ENCODE measurements at places on chromosomes 2 and 18. TPM values are rescaled to one million over a fixed set of nuclear protein-coding genes. Genes with fewer than 3 reads are reported as not detected.

- no peaks in the 10 kb centered on the region for H3K36me3 ChIP-seq
- DNase-seq, result no peak
- no peaks in the 10 kb centered on the region for H3K27me3 ChIP-seq
- no peak overlapping the region for H3K27ac ChIP-seq
- H3K4me1 ChIP-seq, result no peaks in the 10 kb centered on the region
These were observed 193.8 kb downstream of the GULP1 start for GRCh38 chr2:188485496-188485895.

GRCh38 chr2:75155115-75155514 lies 44.2 kb downstream of the TACR1 start:
- no peak overlapping the region for H3K27ac ChIP-seq
- peaks cover 15% of the 10 kb centered on the region for H3K4me1 ChIP-seq
- H3K27me3 ChIP-seq, result no peaks in the 10 kb centered on the region
- H3K36me3 ChIP-seq, result no peaks in the 10 kb centered on the region
- H3K4me3 ChIP-seq, result no peak overlapping the region

- no peak overlapping the region for H3K27ac ChIP-seq
- DNase-seq, result no peak
- H3K4me3 ChIP-seq, result no peak overlapping the region
These were observed 17.7 kb upstream of the ATP6V1B1 start for GRCh38 chr2:70918016-70918415.

DNA sequence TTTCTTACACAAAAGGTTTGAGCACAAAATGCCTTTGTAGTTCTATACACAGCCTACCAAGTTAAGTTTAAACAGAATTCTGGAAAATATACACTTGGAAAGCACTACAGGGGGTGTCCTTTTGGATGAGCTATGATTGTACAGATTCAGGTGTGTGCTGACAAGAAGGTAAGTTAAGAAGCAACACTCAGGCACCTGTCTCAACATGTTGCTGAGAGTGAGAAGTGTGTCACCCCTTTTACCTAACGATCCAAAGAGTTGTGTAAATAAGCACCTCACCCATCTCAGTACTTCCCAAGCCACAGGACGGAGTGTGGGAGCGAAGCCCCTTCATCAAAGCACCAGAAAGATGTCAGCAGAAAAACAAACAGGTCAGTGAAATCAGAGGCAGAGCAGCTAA lies 109.5 kb upstream of the DAPL1 start:
- no peak overlapping the region for H3K4me3 ChIP-seq
- peaks cover 2% of the 10 kb centered on the region for H3K36me3 ChIP-seq
- no peak for DNase-seq
- H3K4me1 ChIP-seq, result no peaks in the 10 kb centered on the region

DNA sequence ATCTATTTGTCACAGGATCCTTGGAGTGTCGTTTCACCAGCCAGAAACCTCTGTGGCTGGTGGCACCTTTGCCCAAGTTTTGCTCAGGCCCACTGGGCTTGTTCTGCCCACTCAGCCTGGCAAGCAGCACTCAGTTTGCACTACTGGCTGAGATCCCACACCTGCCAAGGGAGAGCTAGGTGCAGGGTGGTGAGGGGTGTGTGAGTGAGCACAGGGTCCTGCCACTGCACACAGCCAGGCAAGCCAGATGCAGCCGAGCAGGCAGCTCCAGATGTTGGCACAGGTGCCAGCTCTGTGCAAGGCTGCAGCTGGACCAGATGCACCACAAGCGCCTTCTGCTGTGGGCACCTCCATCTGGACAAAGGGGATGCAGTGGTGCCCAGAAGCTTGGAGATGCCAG lies 281.7 kb upstream of the UBE2E3 start:
- no peaks in the 10 kb centered on the region for H3K36me3 ChIP-seq
- H3K27ac ChIP-seq, result no peak overlapping the region
- DNase-seq, result no peak
- H3K4me3 ChIP-seq, result no peak overlapping the region
- H3K27me3 ChIP-seq, result no peaks in the 10 kb centered on the region
- H3K4me1 ChIP-seq, result no peaks in the 10 kb centered on the region

GRCh38 chr18:13868501-13869271 lies 44.7 kb downstream of the MC5R start:
- no peak overlapping the region for H3K4me3 ChIP-seq
- H3K4me1 ChIP-seq, result no peaks in the 10 kb centered on the region
- DNase-seq, result no peak
- H3K27ac ChIP-seq, result no peak overlapping the region
- peaks cover 21% of the 10 kb centered on the region for H3K27me3 ChIP-seq

- no peaks in the 10 kb centered on the region for H3K4me1 ChIP-seq
- DNase-seq, result no peak
- no peak overlapping the region for H3K4me3 ChIP-seq
- H3K27ac ChIP-seq, result no peak overlapping the region
- no peaks in the 10 kb centered on the region for H3K27me3 ChIP-seq
These were observed 389.3 kb downstream of the IRS1 start for GRCh38 chr2:226410247-226410835.

- H3K27ac ChIP-seq, result no peak overlapping the region
- H3K36me3 ChIP-seq, result no peaks in the 10 kb centered on the region
- no peaks in the 10 kb centered on the region for H3K27me3 ChIP-seq
- no peaks in the 10 kb centered on the region for H3K4me1 ChIP-seq
These were observed 278.0 kb upstream of the EPHA4 start for GRCh38 chr2:221850076-221850475.

- peaks cover 27% of the 10 kb centered on the region for H3K4me1 ChIP-seq
- no peak for DNase-seq
- H3K36me3 ChIP-seq, result no peaks in the 10 kb centered on the region
- no peaks in the 10 kb centered on the region for H3K27me3 ChIP-seq
- peak overlapping the region; percentile 7 for H3K27ac ChIP-seq
- no peak overlapping the region for H3K4me3 ChIP-seq
These were observed 4.6 kb downstream of the MBP start for GRCh38 chr18:77127769-77128671.

- no peaks in the 10 kb centered on the region for H3K27me3 ChIP-seq
- H3K4me1 ChIP-seq, result no peaks in the 10 kb centered on the region
- no peak overlapping the region for H3K27ac ChIP-seq
- H3K36me3 ChIP-seq, result no peaks in the 10 kb centered on the region
These were observed 4.2 kb downstream of the IL1RN start for GRCh38 chr2:113131352-113132185.

DNA sequence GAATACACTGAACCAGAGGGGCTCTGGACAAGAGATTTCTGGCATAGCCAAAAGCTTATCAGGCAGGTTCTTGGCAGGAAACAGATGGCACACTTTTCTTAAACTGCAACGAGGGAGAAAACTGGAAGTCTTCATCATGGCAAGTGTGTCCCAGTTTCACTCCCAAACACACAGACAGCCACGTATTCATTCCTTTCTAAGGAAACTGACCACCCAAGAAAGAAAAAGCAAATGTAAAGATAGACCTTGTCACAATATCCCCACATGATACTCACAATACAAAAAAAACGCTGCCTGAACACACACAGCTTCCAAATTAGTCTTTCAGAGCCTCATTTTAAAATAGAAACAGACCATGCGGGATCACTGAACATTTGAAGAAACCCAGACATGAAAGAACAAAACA lies 40.6 kb upstream of the RTTN start:
- H3K27ac ChIP-seq, result no peak overlapping the region
- DNase-seq, result no peak
- no peaks in the 10 kb centered on the region for H3K36me3 ChIP-seq
- no peak overlapping the region for H3K4me3 ChIP-seq
- H3K27me3 ChIP-seq, result no peaks in the 10 kb centered on the region
- no peaks in the 10 kb centered on the region for H3K4me1 ChIP-seq

GRCh38 chr18:25503567-25504081 lies 151.7 kb upstream of the ZNF521 start:
- no peak overlapping the region for H3K27ac ChIP-seq
- no peaks in the 10 kb centered on the region for H3K36me3 ChIP-seq
- H3K4me1 ChIP-seq, result no peaks in the 10 kb centered on the region
- peak overlapping the region; percentile 41 for H3K4me3 ChIP-seq
- no peak for DNase-seq

GRCh38 chr2:159797543-159798375 lies at the start of gene CD302:
Gene CD302, minus strand, starts transcription at chr2:159798208. Its CDS starts 10 bp downstream, at chr2:159798198.
- peaks cover 27% of the 10 kb centered on the region for H3K4me1 ChIP-seq
- DNase-seq, result peak; percentile 93
- H3K27me3 ChIP-seq, result no peaks in the 10 kb centered on the region

SCG2 gene
- 0.61 TPM for total RNA-seq

TXNDC2 gene
- total RNA-seq, result 0.55 TPM

TUBB8B gene
- 0.38 TPM for total RNA-seq

GCKR gene
- not detected for total RNA-seq

SP9 gene
- not detected for total RNA-seq
